NCI-H774 (cell line): ENCODE measurements at places on chromosomes 4 and X.

DNA sequence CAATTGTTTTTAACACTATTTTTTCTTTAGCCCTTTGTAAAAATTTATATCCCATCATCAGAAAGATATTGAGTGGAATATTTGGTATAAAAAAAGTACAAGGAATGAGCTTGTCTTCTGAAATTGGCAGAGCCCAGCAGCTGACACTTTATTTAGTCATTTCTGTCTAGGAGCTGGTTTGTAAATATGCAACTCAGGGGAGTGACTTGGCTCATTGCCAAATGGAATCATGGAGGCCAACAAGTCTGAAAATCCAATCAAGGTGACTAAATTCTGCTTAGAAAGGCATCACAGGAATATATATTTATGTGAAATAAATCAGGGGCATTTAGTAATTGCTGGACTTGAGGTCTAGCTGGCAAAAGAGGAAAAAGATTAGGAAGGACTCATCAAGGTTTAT lies 74.4 kb downstream of the OTC start:
- DNase-seq = no peak

- DNase-seq = no peak
Measured at GRCh38 chr4:40627540-40627939, 2.1 kb downstream of the RBM47 start.

- DNase-seq = no peak
Measured at GRCh38 chr4:113327494-113327893, 278.0 kb downstream of the ANK2 start.

GRCh38 chr4:90960840-90961239 lies 833.6 kb downstream of the CCSER1 start:
- DNase-seq = no peak

DNA sequence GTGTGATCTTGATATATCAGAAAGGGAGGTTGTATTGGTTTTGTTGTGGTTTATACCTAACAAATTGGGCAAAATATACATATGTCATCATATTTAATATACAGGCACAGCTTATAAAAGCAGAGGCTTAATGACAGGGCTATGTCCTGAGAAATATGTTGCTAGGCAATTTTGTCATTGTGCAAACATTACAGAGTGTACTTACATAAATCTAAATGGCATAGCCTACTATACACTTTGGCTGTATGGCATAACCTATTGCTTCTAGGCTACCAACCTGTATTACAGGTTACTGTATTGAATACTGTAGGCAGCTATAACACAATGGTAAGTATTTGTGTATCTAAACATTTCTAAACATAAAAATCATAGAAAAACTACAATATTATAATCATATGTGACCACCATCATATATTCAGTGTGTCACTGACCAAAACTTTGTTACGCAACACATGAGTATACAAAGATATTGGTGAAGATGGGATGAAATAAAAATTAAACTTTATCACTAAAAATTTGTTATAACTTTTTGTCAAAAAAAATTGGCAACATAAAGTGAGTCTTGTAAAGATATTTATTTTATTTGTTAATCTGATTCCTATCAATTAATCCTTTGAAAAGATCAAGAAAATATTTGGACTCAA lies 414.0 kb upstream of the HS3ST1 start:
- DNase-seq = peak; percentile 45

DNA sequence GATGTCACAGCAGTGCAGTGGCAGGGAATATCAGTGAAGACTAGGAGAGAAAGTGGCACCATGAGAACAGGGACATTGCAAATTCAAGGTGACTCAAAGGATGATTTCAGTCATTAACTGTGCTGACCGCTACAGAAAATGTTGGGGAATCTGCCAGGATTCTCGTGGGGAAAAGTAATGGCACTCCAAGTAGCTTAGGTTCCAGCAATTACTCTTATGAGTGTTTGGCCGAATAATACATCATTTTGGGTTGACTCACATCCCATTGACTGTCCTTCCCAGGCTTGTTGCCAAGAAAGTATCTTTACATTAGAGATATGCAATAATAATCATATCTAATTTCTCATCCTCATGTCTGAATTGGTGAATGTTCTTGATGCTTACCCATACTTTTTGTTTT lies 1411.1 kb upstream of the PCDH7 start:
- no peak for DNase-seq

DNA sequence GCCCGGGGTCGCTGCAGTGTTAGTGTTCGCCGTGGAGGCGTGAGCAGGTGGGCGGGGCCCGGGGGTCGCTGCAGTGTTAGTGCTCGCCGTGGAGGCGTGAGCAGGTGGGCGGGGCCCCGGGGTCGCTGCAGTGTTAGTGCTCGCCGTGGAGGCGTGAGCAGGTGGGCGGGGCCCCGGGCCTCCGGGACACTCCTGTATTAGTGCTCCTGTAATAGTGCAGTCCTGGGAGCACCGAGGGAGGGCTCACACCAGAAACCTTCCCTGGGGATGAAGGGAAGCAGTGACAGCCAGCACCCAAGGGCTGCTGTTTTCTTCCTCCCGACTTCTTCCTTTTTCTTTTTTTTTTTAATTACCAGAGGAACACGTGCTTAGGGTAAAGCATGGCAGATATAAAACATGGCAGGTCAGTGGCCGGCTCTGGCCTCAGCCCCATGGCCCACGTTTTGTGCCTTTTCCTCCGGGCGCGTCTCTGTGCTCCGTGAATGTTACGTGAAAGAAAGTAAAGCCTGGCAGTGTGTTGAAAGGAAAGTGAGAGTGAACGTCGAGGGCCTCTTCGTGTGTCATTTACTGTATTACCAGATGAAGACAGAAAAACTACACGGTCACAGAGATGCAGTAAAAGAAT lies 42.0 kb downstream of the PCGF3 start:
- no peak for DNase-seq
